AG04450 (cell line): ENCODE measurements at places on chromosomes 13 and 19.

GRCh38 chr13:74819549-74819948, 662.4 kb downstream of the TBC1D4 start:
- no peak for DNase-seq

DNA sequence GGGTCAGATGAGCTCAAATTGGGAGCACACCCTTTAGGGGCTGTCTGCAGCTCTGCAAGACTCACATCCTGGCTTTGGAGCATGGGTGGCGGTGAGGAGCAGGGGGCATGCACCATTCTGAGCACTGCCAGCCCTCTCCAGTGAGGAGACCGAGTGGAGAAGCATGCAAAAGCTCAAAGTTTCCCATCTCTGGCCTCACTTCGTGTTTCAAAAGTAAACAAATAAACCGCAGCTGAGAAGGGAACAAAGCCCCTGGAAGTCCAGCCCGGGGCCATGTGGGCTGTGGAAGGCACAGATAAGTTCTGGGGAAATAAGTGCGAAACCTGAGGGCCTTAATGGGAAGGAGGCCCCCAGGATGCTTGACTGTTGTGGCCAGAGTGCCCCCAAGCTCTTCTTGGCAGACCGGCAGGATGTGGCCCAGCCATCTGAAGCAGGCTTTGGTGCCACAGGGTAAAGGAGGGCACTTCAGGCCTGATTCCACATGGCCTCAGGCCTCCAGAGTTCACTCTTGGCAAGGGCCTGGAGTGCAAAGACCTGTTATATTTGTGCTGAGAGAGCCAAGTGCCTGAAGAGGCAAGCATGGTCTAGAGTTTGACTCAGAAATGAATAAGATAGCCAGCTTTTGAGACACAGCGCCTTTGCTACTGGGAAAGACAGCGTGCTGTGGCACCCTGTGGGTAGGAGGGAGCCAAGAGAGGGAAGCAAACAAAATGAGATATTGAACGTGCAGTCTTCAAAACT, 1.2 kb downstream of the MEDAG start:
- no peak for DNase-seq

GRCh38 chr13:67515895-67516294, 285.8 kb upstream of the PCDH9 start:
- DNase-seq = peak; percentile 66

- peak; percentile 7 for DNase-seq
These were observed 78.3 kb downstream of the TSHZ3 start for GRCh38 chr19:31270897-31271296.

- DNase-seq = no peak
These were observed 128.5 kb downstream of the GPC6 start for GRCh38 chr13:93355094-93355493.

- no peak for DNase-seq
These were observed 762.1 kb upstream of the ARGLU1 start for GRCh38 chr13:107329991-107330390.

DNA sequence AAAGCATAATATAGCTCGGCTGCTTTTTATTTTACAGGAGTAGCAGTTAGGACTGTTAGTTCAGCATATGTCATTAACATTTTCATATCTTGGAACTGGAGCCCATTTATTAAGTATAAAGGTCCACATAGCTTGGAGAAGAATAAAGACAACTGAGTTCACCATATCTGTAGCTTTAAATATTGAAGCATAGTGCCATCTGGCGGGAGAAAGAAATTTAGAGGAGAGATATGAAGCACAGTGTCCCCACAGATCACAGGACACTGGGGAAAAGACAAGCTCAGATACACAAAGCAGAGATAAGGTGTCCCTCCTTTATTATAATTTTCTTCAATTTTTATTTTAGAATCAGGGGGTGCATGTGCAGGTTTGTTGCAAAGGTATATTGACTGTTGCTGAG, 104.7 kb upstream of the FREM2 start:
- DNase-seq = no peak

DNA sequence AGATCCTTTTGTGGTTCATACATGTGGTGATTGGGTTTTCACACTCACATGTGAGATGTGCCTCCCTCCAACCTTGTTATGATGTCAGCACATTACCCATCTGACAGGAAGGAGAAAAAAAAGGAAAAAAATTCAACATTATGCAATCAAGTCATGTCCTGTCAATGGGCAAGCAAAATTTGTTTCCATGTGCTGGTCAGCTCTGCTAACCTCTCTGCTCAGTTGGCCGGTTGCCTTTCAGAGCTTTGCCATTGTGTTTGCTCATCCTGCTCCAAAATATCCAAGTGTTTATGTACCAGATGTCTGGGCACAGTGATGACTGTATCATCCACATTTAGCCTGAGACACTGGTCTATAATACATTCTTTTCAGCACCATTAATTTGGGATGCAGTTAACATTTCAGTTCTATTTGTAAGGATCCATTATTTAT, 27.0 kb upstream of the METTL21C start:
- no peak for DNase-seq

DNA sequence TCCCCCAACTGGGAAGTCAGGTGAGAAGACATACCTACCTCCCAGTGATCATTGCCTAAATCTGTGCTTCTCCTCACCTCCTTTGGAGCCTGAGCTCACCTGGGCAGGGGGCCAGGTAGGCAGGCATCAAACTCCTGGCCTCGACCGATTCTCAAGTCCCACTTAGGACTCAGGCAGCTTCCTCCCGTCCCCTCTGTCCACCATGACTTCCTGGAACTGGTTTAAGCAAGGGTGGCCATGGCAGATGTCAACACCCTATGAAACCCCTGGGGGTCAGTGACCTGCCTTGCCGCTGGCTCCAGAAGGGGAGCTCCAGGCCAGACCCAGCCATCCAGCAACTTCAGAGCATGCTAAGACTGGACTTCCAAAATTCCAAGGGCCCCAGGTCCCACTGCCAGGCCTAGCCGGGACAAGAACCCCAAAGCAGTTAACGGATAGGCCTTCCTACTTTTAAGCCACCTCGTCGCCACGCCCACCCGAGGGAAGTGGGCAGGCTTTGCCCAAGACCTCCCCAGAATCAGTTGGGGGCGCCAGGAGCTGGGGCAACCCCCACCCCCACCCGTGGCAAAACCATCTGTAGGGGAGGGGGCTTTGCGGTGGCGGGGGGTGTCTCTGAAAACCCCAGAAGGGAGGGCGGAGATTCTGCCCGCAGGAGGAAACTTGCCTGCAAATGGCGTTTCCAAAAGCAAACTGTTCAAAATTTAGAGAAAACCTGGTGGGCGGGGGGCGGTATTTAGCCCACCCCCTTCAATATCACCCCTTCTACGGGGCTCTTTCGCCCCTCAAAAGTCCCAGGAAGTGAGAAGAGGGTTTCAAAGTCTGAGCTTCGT, 657 bp downstream of the PLIN3 start:
- DNase-seq = no peak

DNA sequence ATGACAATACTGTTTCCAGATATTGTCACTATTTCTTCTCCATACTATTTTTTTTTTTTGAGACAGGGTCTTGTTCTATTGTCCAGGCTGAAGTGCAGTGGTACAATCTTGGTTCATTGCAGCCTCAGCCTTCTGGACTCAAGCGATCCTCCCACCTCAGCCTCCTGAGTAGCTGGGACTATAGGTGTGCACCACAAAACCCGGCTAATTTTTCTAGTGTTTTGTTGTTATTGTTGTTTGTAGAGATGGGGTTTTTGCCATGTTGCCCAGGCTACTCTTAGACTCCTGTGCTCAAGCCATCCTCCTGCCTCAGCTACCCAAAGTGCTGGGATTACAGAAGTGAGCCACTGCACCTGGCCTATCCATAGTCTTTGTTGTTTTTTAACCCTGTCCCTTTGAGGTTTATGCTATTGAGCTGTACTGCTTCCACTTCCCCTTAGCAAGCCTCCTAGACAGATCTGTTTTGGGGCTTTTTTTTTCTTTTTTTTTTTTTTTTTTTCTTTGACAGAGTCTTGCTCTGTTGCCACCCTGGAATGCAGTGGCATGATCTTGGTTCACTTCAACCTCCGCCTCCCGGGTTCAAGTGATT, 27.6 kb upstream of the MAP3K10 start:
- no peak for DNase-seq

- no peak for DNase-seq
These were observed 38.6 kb downstream of the LIG4 start for GRCh38 chr13:108176685-108177274.

GRCh38 chr13:94712812-94713560, 641 bp upstream of the SOX21 start:
- DNase-seq = no peak

- DNase-seq = no peak
These were observed 53.8 kb downstream of the KLF2 start for GRCh38 chr19:16378291-16378889.

GRCh38 chr13:32745509-32745908, 159.3 kb downstream of the PDS5B start:
- no peak for DNase-seq

GRCh38 chr19:10195199-10195519, 406 bp upstream of the DNMT1 start:
- no peak for DNase-seq

DNA sequence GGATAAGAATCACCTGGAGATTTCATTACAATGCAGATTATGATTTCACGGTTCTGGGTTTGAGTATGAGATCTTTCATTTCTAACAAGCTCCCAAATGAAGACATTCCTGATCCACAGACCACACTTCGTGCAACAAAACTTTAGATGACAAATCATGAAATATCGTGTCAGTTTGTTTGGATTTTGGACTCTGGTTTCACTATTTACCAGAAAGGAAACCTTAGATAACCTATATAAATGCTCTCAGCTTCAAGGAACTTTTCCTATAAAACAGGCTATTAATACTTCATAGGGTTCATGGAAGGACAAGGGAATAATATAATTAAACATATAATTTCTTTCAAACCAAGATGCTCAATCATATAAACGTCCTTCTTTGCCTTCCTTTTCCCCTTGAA, 930.5 kb upstream of the SLC10A2 start:
- DNase-seq = no peak

GRCh38 chr13:21703846-21704245, 33.0 kb downstream of the FGF9 start:
- no peak for DNase-seq

DNA sequence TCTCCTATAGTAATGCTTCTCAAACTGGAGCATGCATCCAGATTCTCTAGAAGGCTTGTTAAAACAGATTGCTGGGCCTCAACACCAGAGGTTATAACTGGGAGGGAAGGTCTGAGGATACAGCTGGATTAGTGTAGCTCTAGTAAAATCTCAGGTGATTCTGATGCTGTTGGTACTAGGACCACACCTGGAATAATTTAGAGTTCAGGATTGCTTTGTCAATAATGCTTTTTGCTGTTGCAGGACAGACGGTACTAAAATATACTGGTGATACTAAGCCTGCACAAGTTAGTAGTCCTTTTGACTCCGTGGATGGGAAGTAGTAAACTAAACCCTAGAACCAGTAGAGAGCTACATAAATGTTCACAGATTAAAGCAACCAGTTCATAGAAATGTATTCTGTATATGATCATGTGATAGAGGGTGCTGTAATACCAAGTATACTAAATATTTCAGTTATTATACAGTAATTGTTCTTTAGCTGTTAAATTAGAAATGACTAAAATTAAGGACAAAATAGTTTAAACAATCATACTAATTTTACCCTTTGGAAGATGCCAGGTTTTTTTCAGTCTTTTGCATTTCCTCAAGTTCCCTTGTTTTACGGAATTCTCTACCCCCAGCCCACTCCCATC, 258.2 kb upstream of the STARD13 start:
- DNase-seq = no peak

DNA sequence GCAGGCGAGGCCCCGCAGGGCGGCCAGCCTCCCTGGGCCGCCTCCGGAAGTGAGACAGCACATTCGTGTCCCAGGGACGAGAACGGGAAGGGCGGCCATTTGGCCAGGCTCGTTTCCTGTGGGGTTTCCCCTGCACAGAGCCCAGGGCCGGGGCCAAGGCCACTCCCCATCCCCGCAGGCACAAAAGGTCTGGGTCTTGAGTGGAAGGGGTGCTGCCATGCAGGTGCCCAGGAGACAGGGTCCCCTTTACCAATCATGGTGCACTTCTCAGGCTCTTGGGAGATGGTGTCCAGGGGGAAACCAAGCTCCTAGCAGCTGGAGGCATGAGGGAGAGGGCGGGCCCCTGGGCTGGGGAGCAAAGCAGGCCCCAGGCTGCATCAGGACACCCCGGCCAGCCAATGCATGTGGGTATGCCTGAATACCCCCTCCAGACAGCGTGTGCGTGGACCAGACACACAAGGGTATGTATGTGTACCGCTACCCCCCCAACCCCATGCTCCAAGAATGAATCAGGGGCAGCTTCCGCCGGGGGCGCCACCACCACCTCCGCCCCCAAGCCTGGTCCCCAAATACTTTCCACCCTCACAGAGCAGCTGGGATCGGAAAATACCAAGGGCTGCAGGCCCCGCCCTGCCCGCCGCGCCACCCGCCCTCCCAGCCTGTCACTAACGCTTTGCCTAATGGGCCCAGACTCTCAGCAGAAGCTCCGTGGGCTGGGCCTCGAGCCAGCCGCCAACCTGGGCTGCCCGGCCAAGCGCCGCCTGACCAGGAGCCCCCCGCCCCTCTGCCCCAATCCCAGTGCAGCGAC, 37.6 kb upstream of the NANOS3 start:
- DNase-seq = no peak

DNA sequence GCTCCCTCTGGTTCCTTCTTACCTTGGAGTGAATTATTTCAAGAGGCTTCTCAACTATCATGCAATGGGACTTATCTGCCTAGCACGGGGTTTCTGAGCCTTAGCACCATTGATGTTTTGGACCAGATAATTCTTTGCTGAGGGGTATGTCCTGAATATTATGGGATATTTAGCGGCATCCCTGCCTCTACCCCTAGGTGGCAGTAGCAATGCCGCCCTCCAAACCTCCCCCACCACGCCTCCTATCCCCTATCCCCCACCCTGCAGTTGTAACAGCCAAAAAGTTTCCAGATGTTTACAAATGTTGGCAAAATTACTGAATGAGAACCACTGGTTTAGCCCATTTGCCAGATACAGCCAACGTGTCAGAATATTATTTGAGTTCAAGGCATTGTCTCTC, 125.5 kb downstream of the POSTN start:
- DNase-seq = no peak

GRCh38 chr19:40565910-40566495, 10.7 kb upstream of the SHKBP1 start:
- DNase-seq = no peak

- DNase-seq = no peak
These were observed 3.4 kb downstream of the DMKN start for GRCh38 chr19:35509861-35510625.

GRCh38 chr13:44156294-44156658, 217.3 kb upstream of the SERP2 start:
- no peak for DNase-seq

- DNase-seq = peak; percentile 63
These were observed 710 bp upstream of the BTBD2 start for GRCh38 chr19:2016041-2016807.

DNA sequence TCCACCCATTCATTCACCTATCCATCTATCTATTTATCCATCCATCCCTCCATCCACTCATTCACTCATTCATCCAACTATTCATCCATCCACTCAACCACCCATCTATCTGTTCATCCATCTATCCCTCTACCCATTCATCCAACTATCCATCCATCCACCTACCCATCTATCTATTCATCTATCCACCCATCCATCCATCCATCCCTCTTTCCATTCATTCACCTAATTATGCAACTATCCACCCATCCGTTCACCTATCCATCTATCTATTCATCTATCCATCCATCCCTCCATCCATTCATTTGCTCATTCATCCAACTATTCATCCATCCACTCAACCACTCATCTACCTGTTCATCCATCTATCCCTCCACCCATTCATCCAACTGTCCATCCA, 54.5 kb downstream of the UNC13A start:
- DNase-seq = no peak
